ENCODE measurements at places on chromosomes 6 and 20.

- no peak for DNase-seq
Observed at GRCh38 chr6:82963191-82963925, 102.3 kb downstream of the UBE3D start.

DNA sequence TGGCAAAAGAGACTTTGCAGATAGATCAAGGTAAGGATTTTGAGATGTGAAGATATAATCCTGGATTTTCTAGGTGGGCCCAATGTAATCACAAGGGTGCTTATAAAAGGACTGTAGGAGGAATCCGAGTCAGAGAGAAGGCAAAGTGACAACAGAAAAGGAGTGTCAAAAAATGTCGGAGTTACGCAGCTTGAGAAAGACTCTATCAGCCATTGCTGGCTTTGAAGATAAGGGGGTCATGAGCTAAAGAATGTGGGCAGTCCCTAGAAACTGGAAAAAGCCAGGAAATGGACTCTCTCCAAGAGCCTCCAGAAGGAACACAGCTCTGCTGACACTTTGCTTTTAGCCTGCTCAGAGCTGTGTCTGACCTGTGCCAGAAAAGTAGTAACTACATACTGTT is 8.7 kb upstream of the RWDD1 start:
- DNase-seq: no peak

DNA sequence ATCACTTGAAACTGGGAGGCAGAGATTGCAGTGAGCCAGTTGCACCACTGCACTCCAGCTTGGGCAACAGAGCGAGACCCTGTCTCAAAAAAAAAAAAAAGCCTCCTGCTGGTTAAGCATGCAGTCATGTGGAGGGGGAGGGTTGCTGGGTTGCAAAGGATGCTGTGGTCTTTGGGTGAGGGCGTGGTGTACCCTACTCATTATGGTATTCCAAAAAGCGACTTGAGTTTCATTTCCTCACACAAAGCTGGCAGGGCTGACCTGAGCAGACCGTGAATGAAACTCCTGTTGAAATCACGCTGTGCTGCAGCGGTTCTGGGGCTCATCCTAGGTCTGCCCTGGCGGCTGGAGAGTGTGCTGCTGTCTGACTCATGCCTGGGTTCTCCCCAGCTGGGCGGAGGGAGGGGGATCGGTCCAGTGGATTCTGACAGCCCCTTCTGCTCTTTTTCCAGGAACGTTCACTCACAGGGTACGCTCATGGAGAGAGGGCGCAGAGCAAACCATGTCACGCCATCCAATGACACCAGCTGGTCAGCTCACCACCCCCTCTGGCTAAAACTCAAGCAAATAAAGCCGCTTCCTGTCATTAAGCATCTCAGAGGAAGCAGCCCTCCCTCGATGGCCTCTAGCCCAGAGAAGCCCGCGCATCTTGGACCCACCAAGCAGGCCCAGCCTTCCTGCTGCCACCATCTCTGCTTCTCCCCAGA is 166.2 kb downstream of the SCML4 start:
- peak; percentile 78 for DNase-seq

- no peak for DNase-seq
Observed at GRCh38 chr6:80733641-80734040, 627.2 kb downstream of the BCKDHB start.

- peak; percentile 56 for DNase-seq
Observed at GRCh38 chr6:139376604-139377218, 2.3 kb upstream of the CITED2 start.

DNA sequence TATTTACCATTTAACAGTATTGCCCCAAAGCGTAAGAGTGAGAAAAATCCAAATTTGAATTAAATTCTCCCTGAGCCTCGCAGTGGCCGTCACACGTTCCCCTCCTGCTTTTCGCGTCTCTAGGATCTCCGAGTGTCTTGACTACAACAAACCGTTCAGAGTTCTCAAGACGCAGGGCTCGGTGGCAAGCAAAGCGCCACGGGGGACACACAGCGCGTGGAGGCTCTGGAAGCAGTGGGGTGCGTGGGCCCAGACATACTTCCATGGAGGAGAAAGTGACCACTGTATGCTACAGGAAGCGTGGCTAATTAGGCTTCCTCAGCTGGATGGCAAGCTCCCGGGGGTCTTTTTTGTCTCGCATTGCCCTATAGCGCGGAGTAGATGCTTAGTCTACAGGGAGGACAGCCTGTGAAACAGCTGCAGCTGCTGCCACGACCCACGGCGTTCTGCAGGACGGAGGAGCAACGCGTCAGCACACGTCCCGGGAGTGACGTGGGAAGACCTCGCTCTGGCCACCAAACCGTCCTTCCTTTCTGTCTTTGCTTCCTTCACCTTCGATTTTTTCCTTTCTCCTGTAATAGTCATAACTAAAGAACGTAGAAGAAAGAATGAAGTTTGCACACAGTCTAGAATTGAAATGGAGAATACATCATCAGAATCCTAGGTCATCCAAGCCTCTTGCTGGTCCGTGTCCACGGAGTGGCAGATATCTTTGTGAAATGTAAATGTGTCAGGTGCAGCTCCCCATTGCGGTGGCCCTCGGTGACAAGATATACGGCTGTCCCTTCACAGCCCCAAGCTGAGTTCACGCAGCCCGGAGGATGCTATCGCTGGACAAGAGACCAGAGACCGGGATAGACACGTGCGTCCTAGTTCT is 104.2 kb upstream of the QKI start:
- no peak for DNase-seq

DNA sequence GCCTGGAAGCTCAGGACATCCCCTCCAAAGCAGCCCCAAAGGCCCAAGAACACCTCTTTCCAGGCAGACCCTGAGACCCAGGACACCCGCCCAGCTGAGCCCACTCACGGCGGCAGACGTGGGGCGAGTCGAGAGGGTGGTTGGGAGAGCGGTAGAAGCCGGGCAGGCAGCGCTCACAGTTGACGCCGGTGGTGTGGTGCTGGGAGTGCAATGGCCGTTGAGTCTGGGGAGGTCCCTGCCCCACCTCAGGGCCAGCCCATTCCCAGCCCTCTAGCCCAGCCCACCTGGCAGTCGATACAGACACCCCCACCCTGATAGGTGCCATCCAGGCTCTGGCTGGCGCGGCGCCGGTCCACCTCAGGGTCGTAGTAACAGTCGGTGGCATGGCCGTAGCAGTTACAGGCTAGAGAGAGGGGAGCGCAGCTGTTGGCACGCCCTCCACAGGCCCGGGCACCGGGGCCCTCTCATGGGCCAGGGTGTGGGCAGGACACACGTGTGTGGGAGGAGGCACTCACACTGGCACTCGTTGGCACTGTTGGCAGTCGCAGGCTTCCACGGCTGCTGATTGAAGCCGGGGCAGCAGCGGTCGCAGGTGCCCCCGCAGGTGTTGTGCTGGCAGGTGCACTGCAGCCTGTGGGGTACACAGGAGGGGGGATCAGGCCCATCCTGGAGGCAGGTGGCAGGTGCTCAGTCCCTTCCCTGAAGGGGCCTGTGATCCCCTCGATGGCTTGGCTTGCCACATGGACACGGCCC is 20.5 kb downstream of the LAMA5 start:
- no peak for DNase-seq

DNA sequence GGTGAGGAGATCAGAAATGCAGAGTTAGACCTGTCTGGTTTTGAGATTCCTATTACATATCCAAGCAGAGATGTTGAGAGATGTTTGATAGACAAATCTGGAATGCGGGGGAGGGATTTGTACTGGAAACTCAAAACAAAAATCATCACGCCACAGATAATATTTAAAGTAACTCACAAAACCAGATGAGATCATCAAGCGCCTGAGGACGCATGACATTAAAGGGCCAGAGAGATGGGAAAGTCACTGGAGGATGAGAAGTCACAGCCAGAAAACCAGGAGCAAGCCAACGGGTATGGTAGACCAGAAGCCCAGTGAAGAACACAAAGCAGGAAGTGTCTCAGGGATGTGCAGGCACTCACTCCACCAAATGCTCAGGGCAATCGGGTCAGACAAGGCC is 87.7 kb downstream of the DLL1 start:
- no peak for DNase-seq

- DNase-seq: no peak
Observed at GRCh38 chr20:63269724-63270123, 2.9 kb upstream of the ARFGAP1 start.

- DNase-seq: peak; percentile 30
Observed at GRCh38 chr6:82144852-82145340, 102.6 kb downstream of the IBTK start.

DNA sequence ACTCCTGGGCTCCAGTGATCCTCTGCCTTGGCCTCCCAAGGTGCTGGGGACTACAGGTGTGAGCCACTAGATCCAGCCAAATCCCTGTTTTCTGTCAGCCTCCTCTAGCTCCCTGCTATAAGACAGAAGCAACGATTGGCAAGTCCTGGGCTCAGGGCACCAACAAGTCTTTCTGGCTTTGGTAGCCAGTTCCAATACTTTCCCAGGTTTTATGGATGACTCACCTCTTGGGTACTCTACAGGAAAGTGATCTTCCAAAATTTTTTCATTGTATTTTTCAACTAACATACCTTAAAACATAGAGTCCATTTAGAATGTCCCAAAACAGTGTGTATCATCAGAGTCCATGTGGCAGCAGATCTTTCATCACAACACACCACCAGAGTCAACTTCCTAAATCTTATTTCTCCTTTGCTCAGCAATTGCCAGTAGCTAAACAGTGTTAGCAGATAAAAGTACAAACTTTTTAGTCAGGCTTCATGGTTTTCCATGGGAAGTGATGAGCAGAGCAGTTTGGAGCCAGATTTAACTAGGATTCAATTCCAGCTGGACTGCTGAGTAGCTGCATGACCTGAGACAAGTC is 13.3 kb downstream of the GABBR1 start:
- no peak for DNase-seq

GRCh38 chr6:134678436-134678889 is 271.4 kb downstream of the ALDH8A1 start:
- no peak for DNase-seq

DNA sequence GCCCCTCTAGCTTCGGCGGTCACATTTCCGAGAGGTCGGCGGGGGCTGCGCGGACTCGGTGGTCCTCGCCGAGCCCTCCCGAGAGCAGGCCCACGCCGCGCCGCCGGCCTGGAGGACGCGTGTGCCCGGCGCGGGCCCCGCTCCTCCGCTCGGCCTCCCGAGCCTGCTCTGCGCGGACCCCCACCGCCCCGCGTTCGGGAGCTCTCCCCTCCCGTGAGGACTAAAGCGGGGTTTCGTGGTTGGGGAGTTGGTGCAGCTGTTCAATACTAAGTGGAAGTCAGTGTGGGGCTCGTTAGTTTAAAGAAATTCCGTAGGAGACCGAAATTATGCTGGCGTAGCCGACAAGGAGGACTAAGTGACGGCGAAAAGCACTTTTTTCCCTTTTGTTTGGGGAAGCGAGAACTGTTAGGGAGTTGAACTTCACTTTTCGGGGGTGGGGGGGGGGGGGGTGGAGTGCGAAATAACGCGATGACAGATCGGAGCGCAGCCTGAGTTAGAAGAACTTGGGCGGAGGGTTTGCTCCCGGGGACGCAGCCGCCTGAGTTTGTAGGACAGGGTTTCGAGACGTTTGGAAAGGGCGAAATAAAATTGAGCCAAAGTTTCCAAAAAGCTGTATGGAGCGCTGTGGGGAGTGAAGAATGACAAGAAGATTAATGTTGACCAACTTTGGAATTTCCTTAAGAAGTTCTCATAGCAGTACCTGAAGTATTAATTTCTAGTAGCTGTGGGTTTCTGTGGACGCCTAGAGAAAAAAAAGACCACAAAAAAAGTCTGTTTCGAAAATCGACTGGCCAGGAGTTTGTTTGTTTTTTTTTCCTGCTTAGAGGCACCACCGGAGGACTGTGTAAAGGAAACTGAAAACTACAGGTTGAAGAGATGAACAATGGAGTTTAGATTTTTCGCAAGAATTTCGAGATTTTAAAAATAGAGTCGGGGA is 1.4 kb downstream of the QKI start:
- DNase-seq: peak; percentile 85

DNA sequence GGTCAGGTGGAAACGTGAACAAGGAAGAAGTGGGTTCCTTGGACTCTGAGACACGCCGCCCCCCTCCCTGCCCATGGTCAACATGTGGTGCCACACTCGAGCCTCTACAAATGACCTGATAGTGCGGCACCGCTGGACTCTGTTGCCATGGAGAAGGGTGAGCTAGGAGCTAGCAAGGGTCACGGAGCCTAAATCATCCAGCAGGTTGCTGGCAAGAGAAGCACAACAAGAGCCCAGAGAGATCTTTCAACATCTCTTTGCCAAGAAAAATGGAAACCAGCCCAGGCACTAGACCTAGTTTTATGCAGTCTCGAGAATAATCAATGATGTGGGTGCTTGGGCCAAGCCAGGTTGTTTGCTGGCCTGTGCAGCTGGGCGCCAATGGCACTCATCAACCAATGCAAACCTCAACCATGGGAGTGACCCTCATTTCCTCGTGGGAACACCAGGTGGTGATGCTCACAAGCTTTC is 69.5 kb downstream of the NOL4L start:
- DNase-seq: no peak

All from NB4 (cell line).